ENCODE measurements at places on chromosomes 11 and 22.

GRCh38 chr22:24812950-24813775 lies 7.2 kb downstream of the SGSM1 start:
- DNase-seq: no peak
- no peak overlapping the region for H3K4me3 ChIP-seq
- H3K36me3 ChIP-seq: no peaks in the 10 kb centered on the region
- no peaks in the 10 kb centered on the region for H3K4me1 ChIP-seq

- no peak overlapping the region for H3K27ac ChIP-seq
- no peak overlapping the region for H3K4me3 ChIP-seq
- H3K27me3 ChIP-seq: no peaks in the 10 kb centered on the region
- H3K36me3 ChIP-seq: no peaks in the 10 kb centered on the region
Observed at GRCh38 chr11:35583126-35583525, 35.1 kb upstream of the FJX1 start.

DNA sequence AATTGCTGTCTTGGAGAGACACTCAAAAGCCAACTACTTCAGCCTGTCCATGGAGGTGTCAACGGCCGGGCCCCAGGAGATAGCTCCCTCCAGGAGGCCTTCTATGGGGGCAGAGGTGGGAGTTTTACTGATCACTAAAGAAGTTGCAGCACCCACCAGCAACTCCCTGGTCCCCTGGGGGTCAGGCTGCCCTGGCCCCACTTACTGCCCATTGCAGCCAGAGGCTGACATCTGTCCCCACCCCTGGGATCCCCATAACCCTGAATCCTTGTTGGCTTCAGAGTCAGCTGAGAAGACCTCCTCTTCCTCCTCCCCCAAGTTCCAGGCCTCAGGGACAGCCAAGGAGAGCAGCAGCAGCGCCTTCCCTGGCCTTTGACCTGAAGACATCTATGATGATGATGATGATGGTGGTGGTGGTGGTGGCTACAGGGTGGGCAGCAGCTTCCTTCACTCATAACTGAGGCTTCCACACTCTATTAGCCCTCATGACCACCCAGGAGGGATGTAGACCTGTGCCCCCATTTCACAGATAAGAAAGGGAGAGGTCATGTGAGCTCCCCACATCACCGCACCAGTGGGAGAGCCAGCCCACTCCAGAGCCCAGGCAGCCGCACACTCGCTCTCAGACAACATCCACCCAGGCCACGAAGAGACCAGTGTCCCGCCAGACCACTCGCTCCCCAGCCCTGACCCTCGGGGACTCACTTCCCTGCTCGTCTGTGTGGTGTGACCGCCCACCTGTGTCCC lies 43.8 kb upstream of the FGF3 start:
- H3K27ac ChIP-seq: no peak overlapping the region
- H3K27me3 ChIP-seq: no peaks in the 10 kb centered on the region
- no peaks in the 10 kb centered on the region for H3K36me3 ChIP-seq
- DNase-seq: no peak
- no peaks in the 10 kb centered on the region for H3K4me1 ChIP-seq

DNA sequence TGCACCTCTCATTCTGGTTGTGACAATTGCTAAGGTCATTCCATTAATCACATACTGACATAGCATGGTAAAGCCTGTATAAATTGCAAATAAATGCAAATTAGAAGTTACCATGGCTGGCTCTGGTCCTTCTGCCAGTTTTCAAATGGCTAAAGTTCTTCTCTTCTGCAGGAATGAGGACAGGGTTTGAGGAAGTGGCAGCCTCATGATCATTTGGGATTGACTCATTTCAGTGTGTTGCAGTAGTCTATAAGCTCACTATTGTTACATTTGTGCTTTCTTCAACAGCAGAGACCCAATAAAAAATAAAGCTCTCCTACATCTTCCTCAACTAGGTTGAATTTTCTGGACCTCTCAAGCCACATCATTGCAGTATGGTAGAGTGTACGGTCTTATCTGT lies 60.3 kb downstream of the NECTIN1 start:
- H3K27me3 ChIP-seq: no peaks in the 10 kb centered on the region
- no peaks in the 10 kb centered on the region for H3K4me1 ChIP-seq
- no peak overlapping the region for H3K27ac ChIP-seq

DNA sequence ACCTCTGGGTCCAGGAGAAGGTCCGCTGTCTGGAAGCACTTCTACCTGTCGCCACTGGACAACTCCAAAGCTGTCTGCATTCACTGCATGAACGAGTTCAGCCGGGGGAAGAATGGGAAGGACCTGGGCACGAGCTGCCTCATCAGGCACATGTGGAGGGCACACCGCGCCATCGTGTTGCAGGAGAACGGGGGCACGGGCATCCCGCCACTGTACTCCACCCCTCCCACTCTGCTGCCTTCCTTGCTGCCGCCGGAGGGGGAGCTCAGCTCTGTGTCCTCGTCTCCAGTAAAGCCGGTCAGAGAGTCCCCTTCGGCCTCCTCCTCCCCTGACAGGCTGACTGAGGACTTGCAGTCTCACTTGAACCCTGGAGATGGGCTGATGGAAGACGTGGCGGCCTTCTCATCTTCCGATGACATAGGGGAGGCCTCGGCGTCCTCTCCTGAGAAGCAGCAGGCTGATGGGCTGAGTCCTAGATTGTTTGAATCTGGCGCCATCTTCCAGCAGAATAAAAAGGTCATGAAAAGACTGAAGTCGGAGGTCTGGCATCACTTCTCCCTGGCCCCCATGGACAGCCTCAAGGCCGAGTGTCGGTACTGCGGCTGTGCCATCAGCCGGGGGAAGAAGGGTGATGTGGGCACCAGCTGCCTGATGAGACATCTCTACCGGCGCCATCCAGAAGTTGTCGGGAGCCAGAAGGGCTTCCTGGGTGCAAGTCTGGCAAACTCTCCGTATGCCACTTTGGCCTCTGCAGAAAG lies 31.0 kb downstream of the ZBED4 start:
- no peak overlapping the region for H3K4me3 ChIP-seq
- DNase-seq: no peak
- no peak overlapping the region for H3K27ac ChIP-seq
- no peaks in the 10 kb centered on the region for H3K27me3 ChIP-seq

GRCh38 chr11:78392854-78393253 lies 24.8 kb downstream of the GAB2 start:
- no peak overlapping the region for H3K27ac ChIP-seq
- no peaks in the 10 kb centered on the region for H3K27me3 ChIP-seq
- no peak for DNase-seq
- no peak overlapping the region for H3K4me3 ChIP-seq

DNA sequence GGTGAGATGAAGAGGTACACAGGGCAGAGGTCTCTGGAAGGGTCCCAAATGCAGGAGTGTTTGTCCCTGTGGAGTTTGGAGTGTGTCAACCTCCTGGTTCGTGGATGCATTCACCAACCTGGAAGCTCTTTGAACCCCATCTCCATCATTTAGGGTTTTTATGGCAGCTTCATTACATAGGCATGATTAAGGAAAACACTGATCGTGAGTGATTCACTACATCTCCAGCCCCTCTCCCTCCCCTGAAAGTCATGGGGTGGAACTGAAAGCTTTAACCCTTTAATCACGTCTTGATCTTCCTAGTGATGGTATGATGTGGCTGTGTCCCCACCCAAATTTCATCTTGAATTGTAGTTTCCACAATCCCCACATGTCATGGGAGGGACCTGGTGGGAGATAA lies 19.8 kb upstream of the INCENP start:
- H3K27me3 ChIP-seq: no peaks in the 10 kb centered on the region
- H3K27ac ChIP-seq: no peak overlapping the region
- no peaks in the 10 kb centered on the region for H3K36me3 ChIP-seq
- no peak overlapping the region for H3K4me3 ChIP-seq

DNA sequence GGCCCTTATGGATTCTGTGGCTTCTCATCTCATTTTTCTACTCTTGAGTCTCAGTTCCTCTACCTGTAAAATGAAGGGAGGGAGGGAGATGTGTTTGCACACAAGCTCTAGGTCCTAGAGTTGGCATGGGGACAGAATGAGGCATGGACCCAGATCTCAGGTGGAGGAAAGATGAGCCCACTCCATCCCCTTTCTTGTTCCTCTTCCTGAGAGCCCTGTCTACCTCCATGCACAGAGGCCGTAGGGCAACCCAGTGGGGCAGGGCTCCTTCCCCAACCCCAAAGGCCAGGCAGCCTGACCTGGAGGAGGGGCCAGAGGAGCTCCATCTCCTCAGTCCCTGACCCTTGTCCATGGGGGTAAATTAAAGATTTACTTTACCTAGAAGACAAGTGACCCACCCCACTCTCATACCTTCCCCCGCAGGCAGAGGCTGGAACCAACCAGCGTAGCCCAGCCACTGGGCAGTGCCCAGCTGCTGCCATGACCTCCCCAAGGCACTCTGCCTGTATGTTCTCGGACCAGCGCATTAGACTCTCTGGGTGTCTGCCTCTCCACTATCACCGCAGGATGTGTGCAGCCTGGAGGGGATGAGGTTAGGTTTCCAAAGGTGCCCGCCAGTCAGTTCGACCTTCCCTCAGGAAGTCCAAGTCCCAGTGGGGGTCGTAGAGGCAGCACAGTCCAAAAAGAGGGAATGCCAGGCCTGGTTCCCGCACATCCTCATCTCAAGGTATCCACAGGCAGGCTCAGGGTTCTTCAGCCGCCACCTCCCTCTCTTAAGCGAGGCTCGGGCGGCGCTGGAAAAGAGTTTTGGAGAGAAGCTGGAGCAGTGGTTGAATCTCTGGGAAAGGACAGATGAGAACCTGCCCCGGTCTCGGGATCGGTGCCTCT lies 3.0 kb downstream of the SMTN start:
- H3K4me3 ChIP-seq: peak overlapping the region; percentile 69
- peak overlapping the region; percentile 68 for H3K27ac ChIP-seq
- H3K36me3 ChIP-seq: no peaks in the 10 kb centered on the region
- no peaks in the 10 kb centered on the region for H3K27me3 ChIP-seq
- no peak for DNase-seq
- peaks cover 38% of the 10 kb centered on the region for H3K4me1 ChIP-seq

DNA sequence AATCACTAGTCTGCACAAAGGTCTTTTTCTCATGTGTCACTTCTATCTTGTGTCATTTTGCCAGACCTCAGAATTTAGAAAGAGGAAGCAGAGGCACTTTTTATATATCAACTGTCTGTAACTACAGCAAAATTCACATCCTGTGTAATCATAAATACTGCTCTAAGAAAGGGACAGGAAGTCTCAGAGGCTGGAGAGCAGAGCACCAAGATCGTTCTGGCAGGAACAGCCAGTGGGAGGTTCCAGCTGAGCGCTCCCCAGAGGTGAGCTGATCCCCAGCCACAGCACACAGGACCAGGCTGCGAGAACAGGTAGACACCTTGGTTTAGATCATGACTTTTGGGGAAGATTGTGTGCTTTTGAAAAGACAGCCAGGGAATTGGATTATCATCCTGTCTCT lies at the start of gene MS4A7:
MS4A7 (plus strand) TSS at position 179 of the 400 bp plus-strand sequence. CDS start 4,610 bp downstream, outside the sequence.
- H3K27ac ChIP-seq: no peak within 1 kb of the TSS
- DNase-seq: no peak
- peaks cover 3% of the 10 kb centered on the region for H3K4me1 ChIP-seq
- no peaks in the 10 kb centered on the region for H3K36me3 ChIP-seq
- no peaks in the 10 kb centered on the region for H3K27me3 ChIP-seq

- DNase-seq: no peak
- no peaks in the 10 kb centered on the region for H3K4me1 ChIP-seq
- H3K27ac ChIP-seq: no peak overlapping the region
- no peak overlapping the region for H3K4me3 ChIP-seq
Observed at GRCh38 chr22:43848366-43849171, 13.7 kb downstream of the SULT4A1 start.

DNA sequence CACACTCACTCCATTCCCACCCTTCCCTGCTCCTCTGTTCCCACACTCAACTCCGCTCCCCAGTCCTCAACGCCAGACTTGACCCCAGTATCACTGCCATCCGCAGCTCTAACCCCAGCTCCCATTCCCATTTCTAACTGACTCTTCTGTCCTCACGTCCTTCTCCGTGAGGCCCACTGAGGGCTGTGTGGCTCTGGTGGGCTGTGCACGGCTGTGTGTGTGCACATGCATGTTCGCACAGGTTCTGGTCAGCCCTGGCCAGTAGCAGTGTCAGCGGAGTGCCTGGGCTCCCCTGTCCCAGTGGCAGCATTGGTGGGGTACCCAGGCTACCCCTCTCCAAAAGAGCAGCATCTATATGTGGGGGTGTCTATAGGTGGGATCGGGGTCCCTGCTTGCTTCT lies 5.0 kb downstream of the CAPN1 start:
- DNase-seq: no peak
- no peak overlapping the region for H3K27ac ChIP-seq
- H3K4me1 ChIP-seq: peaks cover 12% of the 10 kb centered on the region
- no peaks in the 10 kb centered on the region for H3K27me3 ChIP-seq

- no peak overlapping the region for H3K27ac ChIP-seq
- H3K4me1 ChIP-seq: peaks cover 34% of the 10 kb centered on the region
- H3K27me3 ChIP-seq: no peaks in the 10 kb centered on the region
- H3K4me3 ChIP-seq: no peak overlapping the region
- no peak for DNase-seq
- no peaks in the 10 kb centered on the region for H3K36me3 ChIP-seq
Observed at GRCh38 chr22:39898997-39899396, 1.9 kb upstream of the GRAP2 start.
